ENCODE measurements at places on chromosomes 5 and 9.

GRCh38 chr9:108162664-108163063, 673.1 kb upstream of the KLF4 start:
- DNase-seq = no peak

GRCh38 chr5:59174248-59174844, 591.5 kb downstream of the RAB3C start:
- DNase-seq = peak; percentile 63

GRCh38 chr5:172267943-172268342, 15.6 kb downstream of the UBTD2 start:
- DNase-seq = no peak

- no peak for DNase-seq
These were observed 1.1 kb downstream of the NFIB start for GRCh38 chr9:14312719-14313377.

DNA sequence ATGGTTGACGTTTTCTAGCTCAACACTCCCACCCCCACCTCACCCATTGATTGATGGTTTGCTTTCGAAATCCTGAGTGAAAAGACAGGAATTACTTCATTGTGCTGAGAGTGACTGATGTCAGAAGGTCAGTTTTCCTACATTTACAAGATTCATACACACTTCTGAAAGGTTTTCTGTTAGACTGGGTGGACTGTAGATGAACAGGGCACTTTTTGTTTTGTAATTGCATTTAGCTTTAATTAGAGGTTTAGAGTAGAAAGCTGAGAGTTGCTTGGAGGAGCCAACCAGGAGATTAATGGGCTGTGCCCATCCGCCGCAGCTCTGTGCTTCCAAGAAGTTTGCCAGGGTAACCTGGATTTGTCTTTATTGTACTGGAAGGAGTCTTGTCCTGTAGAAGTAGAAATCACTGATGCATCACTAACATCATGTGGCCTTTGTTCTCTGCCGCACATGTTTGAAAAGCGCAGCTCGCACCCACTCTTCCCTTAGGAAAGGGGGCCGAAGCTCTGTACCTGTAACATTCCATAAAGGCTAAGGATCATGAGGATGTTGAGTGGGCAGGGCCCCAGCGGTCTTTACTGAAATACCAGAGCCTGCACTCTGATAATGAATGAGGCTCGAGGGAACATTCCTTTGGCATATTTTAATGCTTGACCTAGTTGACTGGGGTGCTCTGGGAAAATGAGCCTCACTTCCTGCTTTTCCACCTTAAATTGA, 267.6 kb upstream of the DMRT1 start:
- DNase-seq = no peak

DNA sequence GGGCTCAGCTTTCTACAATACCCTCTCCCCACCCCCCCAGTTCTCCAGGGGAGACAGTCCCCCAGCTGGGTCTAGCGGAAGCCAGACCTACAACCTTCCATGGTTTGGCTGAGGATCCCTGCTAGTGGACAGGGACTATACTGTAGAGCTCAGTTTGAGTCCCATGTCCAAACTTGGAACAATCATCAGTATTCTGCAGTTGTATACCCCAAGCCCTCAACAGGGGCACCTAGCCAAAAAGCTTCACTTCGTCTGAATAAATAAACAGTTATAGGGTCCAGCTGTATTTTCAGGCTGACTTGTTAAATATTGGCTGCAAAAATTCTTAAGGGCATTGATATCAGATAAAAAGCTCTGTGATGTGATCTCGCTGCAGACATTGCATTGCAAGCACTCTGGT, 15.4 kb upstream of the C9 start:
- DNase-seq = no peak

DNA sequence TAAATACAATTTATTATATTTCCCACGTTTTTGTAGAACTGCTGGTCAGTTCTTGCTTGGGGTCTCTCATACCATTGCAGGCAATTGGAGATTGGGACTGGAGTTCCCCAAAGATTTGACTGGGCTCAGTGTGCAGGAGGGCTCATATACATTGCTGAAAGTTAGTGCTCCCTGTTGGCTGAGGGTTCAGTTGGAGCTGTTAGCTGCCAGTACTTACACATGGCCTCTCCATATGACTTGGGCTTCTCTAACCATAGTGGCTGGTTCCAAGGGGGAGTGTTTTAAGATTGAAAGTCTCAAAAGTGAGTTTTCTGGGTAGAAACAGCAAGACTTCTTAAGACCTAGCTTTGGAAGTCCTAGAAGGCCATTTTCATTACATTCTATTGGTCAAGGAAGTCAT, 102.9 kb downstream of the MAN2A1 start:
- DNase-seq = no peak

DNA sequence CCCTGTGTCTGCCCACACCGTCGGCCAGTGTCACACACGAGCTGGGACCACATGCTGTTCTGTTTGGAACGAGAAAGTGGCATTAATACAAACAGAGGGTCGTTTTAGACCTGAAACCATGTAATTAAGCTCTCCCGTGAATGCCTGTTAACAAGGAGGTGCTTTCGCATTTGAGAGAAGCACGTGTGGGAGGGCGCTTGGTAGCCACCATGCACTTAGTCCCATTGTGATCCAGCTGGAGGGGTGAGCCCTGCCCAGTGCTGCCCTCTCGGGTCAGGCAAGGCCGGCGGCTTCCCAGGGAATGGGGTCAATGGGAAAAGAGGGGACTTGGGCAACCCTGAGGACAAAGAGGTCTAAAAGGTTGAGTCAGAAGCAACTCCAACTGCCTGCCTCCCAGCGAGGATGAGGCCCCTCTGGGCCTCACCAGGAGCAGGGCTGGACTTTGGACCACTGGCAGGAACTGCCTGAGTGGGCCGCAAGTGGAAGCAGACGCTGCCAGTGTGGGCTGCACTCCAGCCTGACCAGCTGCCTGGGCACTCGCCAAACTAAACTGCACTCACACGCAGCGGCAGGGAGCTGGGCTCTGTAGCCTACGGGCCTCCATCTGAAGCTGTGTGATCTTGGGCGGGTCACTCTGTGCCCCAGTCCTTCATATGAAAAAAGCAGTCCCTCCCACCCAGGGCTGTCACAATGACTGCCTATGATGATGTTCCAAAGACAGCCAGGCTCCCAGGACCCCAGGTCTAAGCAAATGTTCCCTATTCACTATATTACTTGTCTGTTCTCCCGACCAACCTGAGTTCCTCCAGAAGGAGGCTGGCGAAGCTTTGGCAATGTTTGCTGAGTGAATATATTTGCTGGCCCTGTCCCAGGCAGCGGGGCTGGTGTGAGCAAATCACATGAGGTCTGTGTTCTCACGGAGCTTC, 195.7 kb downstream of the CDK5RAP2 start:
- DNase-seq = no peak

- DNase-seq = no peak
These were observed 3.2 kb upstream of the PJA2 start for GRCh38 chr5:109412981-109413402.

- DNase-seq = no peak
These were observed 44.1 kb downstream of the DPYSL3 start for GRCh38 chr5:147465747-147466146.

- DNase-seq = no peak
These were observed 849.9 kb downstream of the MAT2B start for GRCh38 chr5:164355267-164355830.

GRCh38 chr9:85332487-85332886, 409.3 kb downstream of the AGTPBP1 start:
- DNase-seq = no peak

GRCh38 chr5:139814704-139815280, 19.2 kb downstream of the PSD2 start:
- no peak for DNase-seq

GRCh38 chr5:110478895-110479294, 247.6 kb downstream of the TMEM232 start:
- peak; percentile 97 for DNase-seq

- no peak for DNase-seq
These were observed 1886.9 kb downstream of the EFNA5 start for GRCh38 chr5:105783811-105784210.

Measured in fibroblast of skin of left biceps (primary cell).